A673 (cell line): ENCODE measurements at places on chromosomes 13 and 19.
A peak's percentile ranks its signal among the peaks of the same experiment; 100 is the strongest.

DNA sequence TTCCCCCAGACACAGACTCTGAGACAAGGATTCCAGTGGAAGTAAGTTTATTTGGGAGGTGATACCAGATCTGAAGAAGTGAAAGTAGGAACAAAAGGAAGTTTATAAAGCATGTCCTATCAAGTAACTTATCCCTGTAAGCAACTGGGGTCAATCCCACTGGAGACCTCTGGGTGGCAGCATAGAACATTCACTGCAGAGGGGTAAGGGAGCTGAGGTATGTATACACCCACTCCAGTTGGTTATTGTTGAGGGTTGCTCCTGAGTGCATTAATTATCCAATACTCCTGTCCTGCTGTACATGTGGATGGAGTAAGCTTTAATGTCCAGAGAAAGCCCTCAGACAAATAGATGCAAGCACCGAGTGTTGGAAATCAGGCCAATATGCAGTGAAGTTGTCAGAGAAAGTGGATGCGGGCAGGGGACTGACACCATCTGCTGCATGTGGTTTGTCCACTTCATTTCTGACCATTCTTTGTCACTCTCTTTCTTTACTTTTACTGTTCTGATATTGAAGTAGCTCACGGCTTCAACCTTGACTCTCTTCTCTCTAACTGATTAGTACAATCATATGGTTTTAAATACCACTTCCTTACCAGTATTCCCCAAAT is 46.7 kb downstream of the NOTCH3 start:
- DNase-seq: peak; percentile 73

GRCh38 chr13:21538753-21539152 is 65.2 kb downstream of the MICU2 start:
- no peak for DNase-seq

DNA sequence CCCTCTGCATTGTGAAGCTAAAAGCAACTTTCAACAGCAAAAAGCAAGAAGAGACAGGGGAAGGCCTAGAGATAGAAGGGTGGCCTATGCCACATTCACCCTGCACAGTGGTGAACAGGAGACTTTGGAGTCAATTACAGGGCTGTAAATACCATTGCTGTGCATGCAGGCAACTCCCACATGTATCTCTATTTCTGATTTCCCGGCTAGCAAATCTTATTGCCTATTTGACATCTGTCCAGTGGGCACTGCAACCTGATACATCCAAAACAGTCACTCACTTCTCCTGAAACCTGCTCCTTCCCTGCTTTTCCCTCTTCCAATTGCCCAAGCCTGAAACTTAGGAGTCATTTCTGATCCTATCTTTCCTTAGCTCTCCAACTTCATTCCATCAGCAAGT is 13.4 kb downstream of the RUBCNL start:
- DNase-seq: no peak

- DNase-seq: no peak
Observed at GRCh38 chr13:32300920-32301319, 14.2 kb downstream of the ZAR1L start.

DNA sequence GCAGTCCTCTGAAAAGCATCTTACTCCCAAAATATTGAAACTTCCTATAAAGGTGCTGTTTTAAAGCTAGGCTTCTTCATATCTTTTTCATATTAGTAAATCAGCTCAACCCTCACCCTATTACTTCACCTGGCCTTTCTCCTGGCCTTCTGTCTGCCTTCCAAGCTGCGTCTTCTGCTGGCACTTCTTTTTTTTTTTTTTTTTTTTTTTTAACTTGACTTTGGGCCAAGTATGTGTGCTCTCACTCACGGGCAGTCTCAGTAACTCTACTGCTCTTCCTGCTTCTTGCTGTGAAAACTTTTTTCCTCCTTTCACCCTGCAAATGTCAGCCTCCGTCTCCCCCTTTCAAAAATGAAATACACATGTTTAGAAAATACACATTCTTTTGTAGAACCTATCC is 41.2 kb upstream of the KCTD4 start:
- DNase-seq: peak; percentile 63

DNA sequence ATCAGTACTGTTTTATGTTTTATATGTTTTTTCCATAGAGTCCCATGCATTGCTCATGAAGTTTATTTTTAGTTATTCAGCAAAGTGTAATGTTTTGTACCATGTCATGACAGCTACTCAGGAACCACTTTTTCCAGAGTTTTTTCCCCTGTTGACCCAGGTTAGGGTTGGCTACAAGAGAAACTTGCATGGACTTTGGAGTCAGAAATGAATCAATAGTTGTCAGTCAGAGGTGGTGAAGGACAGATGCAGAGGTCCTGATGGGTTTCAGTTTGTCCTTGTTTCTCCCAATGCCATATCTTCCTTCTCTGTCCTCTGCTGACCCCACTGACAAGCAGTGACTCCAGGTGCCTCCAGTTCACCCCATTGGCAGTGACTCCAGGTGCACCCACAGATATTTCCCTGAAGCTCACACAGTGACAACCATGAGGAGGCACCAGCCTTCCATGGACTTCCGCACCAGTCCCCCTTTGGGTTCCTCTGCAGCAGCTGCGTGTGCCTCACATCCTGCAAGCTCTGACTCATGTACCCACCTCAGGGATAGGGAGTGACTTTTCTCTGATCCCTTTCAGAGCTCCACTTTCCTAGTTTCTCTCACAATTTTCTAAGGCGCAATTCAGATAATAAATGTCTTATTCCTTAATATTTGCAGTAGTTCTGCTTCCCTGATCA is 92.1 kb downstream of the AKAP11 start:
- DNase-seq: peak; percentile 13

GRCh38 chr19:13012690-13013608 is 17.7 kb downstream of the NFIX start:
- peak; percentile 39 for DNase-seq
